Adrenal gland (tissue), 19 donors: ENCODE measurements at places on chromosomes 11 and 22. TPM values are rescaled to one million over a fixed set of nuclear protein-coding genes. Genes with fewer than 3 reads are reported as not detected.

CARNS1 gene
- polyA plus RNA-seq: 0.56 TPM

APOA5 gene
- not detected for polyA plus RNA-seq

RFPL3 gene
- polyA plus RNA-seq: not detected

MEI1 gene
- polyA plus RNA-seq: 0.81 TPM

TCN1 gene
- not detected for polyA plus RNA-seq

PANX2 gene
- 2.0 TPM for polyA plus RNA-seq

ZNHIT2 gene
- polyA plus RNA-seq: 0.48 TPM

CFAP300 gene
- polyA plus RNA-seq: 5.2 TPM

KRTAP5-9 gene
- 0.18 TPM for polyA plus RNA-seq

CASP12 gene
- polyA plus RNA-seq: 0.29 TPM

OR5W2 gene
- not detected for polyA plus RNA-seq

C11orf87 gene
- polyA plus RNA-seq: 0.35 TPM

PTPRCAP gene
- polyA plus RNA-seq: 0.57 TPM

ACR gene
- 1.5 TPM for polyA plus RNA-seq

SEPTIN3 gene
- polyA plus RNA-seq: 7.4 TPM

NXPE2 gene
- not detected for polyA plus RNA-seq

MPZL3 gene
- 0.67 TPM for polyA plus RNA-seq

OR6A2 gene
- polyA plus RNA-seq: not detected

OR2AG1 gene
- polyA plus RNA-seq: not detected

A4GALT gene
- 21.5 TPM for polyA plus RNA-seq

MRPL11 gene
- polyA plus RNA-seq: 27.3 TPM

RAG1 gene
- polyA plus RNA-seq: 0.97 TPM

OR51B4 gene
- not detected for polyA plus RNA-seq

SEZ6L gene
- polyA plus RNA-seq: 6.4 TPM

MADD gene
- polyA plus RNA-seq: 48.9 TPM

POTEH gene
- not detected for polyA plus RNA-seq

FOLR1 gene
- polyA plus RNA-seq: 0.80 TPM

NRIP3 gene
- polyA plus RNA-seq: 1.4 TPM

SYNGR1 gene
- polyA plus RNA-seq: 8.5 TPM

PPP2R5B gene
- polyA plus RNA-seq: 10.7 TPM

RAB36 gene
- 6.5 TPM for polyA plus RNA-seq

GPHA2 gene
- not detected for polyA plus RNA-seq

OR4X1 gene
- not detected for polyA plus RNA-seq

USH1C gene
- polyA plus RNA-seq: 0.68 TPM

CLDN5 gene
- 122 TPM for polyA plus RNA-seq

FAU gene
- polyA plus RNA-seq: 2,488 TPM

UPK3A gene
- not detected for polyA plus RNA-seq

ABCC8 gene
- polyA plus RNA-seq: 216 TPM

GRIA4 gene
- 5.5 TPM for polyA plus RNA-seq

TENM4 gene
- polyA plus RNA-seq: 1.6 TPM

KRTAP5-2 gene
- not detected for polyA plus RNA-seq

DRICH1 gene
- 0.51 TPM for polyA plus RNA-seq
